ENCODE measurements at places on chromosomes 11 and 22.

DNA sequence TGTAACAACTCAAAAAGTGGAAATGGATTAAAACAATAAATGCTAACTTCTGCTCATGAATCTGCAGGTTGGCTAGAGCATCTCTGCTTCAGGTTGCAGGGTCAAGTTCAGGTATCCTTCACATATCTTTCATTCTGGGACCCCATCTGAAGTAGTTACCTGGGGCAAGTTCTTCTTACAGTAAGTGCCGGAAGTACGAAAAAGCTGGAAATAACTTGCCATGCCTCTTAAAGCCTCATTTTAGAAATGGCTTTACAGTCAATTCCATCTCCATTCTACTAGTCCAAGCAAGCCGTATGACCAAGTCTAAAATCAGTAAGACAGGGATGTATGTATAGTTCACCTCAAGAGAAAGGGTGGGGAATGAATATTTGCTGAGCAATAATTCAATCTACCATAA, 93.7 kb downstream of the FCHSD2 start:
- no peak for DNase-seq

- DNase-seq: no peak
Observed at GRCh38 chr11:88415495-88415894, 78.0 kb upstream of the CTSC start.

DNA sequence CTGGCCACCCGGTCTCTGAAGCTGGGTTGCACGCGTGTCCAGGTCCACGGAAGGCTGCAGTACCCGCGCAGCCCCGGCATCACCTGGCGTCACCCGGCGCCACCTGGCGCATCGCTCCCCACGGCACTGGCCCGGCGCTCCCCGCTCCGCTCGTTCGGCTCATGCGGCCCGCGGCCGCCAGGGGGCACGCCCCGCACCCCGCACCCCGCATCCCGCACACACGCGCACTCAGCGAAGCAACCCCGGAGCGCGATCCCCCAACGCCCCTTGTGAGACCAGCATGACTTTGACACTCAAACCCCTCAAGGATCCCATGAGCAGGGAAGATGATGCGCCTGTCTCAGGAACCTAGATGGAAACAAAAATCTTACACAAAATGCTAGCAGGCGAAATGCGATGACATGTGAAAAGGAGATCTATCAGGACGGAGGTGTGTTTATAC, 11.9 kb downstream of the B3GNT6 start:
- peak; percentile 74 for DNase-seq

DNA sequence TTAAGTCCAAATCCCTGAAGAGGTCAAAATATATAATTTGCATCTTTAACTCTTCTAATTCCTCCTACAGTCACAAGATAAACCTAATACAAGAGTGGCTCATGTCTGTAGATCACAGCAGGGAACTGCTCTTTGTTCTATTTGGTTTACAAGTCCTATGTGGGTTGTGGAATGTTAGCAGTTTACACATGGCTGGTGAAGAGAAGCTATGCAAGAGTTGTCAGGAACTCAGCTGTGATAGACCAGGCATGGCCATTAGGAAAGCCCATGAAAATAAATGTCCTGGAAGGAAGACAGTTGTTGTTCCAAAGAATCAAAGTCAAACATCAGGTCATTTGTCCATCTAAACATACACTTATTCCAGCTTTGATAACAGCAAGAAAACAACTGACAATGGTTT, 312.4 kb upstream of the PITPNB start:
- no peak for DNase-seq

DNA sequence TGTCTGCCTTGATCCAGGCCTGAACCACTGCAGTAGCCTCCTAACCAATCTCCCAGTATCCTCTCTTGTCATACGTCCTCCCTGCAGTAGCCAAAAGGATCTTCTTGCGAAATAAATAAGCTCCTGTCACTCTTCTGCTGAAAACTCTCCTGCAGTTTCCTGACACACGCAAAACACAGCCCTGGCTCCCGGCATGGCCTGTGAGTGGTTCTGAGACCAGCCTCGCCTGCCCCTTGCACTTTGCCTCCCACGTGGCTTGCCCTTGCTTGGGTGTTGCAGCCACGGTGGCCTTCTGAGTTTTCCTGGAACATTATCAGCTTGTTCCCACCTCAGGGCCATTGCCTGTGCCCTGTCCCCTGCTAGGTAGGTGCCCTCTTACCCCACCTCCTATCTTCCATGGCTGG, 7.2 kb downstream of the ZC3H7B start:
- DNase-seq: no peak

GRCh38 chr11:106998116-106998915, 20.0 kb downstream of the GUCY1A2 start:
- DNase-seq: no peak

DNA sequence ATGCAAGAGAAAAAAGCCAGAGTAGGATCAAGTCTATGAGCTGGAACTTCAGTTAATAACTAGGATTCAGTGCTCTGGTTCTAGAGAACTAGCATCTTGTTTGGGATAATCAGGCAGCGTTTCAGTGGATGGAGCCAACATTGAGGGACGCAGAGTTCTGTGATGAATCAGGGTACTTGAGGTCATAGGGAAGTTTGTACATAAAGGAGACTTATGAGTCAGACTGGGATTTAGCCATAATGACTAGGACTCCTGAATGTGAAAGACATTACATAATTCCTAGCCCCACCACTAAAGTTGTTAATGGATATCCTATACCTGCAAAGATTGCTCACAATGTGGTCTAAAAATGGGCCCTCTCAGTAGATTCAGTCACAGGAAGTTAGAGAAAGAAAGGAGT, 6.8 kb downstream of the SLN start:
- DNase-seq: no peak
